Fibroblast of lung (primary cell): ENCODE measurements at places on chromosomes 11 and 22.

GRCh38 chr11:78310500-78310909 is 107.1 kb downstream of the GAB2 start:
- peak; percentile 49 for DNase-seq

- peak; percentile 86 for DNase-seq
Measured at GRCh38 chr11:70423523-70424505, 25.5 kb downstream of the CTTN start.

- no peak for DNase-seq
Measured at GRCh38 chr11:69361466-69361865, 67.5 kb downstream of the MYEOV start.

GRCh38 chr22:33580310-33580709 is 340.0 kb downstream of the LARGE1 start:
- no peak for DNase-seq

DNA sequence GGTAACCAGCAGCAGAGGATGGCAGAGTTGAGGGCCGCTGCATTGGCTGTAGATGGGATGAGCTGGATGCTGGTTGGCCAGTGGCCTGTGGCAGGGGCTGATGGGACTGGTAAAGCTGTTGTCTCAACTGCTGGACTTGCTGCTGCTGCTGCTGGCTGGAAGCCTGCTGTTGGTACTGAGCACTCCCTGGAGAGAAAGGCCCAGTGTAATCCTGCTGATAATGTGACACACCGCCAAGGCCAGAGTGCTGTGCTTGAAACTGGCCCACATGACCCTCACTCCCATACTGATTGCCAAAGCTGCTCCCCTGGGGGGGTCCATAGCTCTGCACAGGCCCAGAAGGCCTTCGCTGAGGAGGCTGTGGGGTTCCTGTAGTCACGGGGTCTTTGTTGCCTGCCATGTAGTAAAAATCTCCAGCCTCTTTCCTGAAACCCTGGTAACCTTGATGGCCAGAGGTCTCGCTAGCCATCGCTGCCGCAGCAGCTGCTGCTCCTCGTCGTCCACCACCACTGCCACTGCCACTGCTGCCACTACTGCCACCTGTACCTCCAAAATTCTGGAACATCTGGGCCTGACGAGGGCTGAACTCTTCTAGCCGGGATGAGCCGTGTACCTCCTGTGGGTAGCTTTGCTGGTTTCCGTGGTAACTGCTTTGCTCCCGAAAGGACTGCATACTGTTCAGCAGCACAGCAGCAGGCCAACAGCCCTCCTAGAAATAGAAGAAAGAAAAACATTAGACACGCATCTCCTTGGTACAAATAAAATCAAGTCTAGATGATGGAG is 55.6 kb downstream of the TCF20 start:
- no peak for DNase-seq

- no peak for DNase-seq
Measured at GRCh38 chr11:62457478-62457877, 38.6 kb downstream of the SCGB1A1 start.

DNA sequence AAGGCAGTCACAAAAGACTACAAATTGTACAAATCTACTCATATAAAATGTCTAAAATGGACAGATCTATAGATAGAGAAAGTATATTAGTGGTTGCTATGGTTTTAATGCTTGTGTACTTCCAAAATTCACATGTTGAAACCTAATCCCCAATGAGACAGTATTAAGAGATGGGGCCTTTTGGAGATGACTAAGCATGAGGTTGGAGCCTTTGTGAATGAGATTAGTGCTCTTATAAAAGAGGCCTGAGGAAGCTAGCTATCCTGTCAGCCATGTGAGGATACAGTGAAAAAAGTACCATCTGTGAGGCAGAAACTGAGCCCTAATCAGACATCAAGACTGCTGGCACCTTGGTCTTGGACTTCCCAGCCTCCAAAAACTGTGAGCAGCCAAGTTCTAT is 82.6 kb downstream of the CYP2R1 start:
- no peak for DNase-seq

GRCh38 chr11:72228844-72229231 is 4.3 kb downstream of the INPPL1 start:
- no peak for DNase-seq

GRCh38 chr22:48760481-48761390 is 1066.9 kb downstream of the BRD1 start:
- DNase-seq: no peak

DNA sequence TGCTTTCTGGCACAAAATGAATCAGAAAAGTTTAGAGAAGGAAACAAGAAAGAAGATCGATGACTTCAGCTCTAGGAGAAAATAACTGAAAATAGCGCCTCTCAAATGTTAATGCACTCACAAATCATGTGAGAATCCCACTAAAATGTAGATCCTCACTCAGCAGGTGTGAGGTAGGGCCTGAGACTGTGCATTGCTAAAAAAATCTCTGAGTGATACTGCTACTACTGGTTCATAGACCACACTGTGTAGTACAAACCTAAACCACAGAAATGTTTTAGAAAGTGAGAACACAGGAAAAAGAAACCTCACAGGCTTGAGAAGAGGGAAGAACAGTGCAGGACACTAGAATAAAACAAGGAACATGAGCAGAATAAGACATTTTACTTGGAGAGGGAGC is 2.0 kb downstream of the OR8D4 start:
- no peak for DNase-seq

DNA sequence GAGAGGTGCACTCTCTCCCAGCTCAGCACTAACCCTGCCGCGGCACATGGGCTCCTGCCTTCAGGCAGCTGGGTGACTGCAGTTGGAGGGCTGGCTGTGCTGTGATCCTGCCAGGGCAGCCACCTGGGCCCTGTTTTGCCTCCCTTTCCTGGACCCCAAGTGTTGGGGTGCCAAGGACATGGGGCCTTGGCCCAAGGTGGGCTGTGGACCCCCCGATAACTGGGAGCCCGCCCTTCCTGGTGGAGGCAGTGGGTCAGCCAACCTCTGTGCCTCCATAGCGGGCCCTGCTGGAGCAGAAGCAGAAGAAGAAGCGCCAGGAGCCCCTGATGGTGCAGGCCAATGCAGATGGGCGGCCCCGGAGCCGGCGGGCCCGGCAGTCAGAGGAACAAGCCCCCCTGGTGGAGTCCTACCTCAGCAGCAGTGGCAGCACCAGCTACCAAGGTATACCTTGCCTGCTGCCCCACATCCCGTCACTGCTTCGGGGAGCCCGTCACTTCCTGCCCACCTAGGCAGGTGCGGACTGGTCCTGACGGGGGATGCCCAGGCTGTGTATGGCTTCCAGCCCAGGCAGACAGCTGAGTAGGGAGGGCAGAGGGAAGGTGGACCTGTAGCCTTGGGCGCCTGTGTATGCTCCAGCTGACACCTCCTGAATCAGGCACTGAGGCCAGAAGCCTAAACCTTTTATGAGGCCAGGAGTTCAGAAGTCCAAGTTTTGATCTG is 8.9 kb downstream of the TUB start:
- DNase-seq: no peak

DNA sequence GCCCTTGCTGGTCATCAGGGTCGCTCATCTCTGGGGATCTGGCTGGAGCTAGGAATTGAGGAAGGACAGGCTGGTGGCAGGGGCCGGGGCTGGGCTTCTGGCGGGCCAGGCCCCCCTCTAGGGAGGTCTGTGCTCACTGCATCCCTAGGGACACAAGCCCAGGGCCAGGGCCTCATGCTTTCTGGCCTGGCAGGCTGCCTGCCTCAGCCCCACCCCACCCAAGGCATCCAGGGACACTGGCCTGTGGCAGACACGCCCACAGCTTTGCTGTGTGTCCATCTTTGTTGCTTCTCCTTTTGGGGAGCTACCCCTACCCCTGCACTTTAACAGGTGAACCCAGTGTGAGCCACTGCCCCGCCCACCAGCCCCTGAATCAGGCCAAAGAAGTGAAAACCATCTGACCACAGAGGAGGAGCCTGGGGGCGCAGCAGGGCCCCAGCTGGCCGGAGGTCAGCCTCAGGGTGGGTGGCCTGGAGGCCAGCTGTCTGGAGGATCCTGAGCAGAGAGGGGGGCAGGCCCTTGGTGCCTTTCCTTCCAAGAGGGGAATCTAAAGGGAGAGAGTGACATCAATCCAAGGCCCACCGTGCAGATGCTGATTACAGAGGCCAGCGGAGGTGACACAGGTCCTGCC is 26.8 kb upstream of the CELSR1 start:
- DNase-seq: no peak

DNA sequence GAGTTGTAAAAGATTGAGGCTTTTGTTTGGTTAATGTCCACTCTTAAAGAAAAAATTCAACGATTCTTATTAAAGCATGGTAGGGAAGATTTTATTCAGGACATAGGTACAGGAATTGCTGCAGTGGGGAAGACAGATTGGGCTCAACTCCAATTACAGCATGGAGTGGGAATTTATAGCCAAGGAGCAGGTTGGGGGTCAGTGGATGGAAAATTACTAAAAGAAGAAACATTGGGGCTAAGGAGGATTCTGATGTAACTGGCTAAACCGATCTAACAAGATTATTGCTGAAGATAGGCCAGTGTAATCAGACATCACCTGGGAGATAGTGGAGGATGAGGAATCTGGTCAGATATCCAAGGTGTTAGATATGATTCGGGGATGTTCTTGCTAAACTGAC is 97.4 kb downstream of the FAR1 start:
- DNase-seq: no peak

DNA sequence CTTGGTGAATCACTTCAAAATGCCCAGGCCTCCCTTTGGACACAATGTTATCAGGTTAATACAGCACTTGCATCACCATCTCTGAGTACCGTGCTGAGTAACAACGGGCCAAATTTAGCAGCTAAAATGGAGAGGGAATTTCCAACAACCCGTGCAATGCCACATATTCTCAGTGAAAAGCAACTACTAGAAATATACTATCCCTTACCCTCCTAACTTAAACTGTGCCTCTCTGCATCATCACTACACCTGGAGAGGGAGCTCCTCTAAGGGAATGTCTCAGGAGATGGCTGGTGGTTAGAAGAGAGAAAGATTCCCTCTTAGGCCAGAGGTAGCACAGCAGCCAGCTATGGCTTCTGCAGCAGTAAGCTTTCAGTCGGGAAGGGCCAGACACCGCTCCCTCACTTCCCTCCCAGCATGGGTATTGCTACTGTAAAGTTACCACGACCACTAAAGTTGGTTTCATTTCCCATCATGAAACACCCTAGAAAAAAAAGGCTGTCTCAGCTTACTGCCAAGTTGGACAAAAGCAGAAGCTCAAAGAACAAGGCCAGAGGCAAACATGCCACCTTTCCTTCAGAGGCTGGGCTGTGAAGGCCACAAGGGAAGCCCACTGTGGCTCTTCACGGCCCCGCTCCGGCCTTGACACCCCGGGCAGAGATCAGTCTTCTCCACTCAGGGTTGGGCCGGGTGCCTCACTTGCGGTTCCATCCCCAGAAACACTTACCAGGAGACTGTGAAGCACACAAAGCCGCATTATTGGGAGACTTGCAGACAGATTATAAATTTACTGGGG is 3.9 kb downstream of the MAML2 start:
- DNase-seq: peak; percentile 80
